ENCODE measurements at places on chromosomes 16 and 17.

DNA sequence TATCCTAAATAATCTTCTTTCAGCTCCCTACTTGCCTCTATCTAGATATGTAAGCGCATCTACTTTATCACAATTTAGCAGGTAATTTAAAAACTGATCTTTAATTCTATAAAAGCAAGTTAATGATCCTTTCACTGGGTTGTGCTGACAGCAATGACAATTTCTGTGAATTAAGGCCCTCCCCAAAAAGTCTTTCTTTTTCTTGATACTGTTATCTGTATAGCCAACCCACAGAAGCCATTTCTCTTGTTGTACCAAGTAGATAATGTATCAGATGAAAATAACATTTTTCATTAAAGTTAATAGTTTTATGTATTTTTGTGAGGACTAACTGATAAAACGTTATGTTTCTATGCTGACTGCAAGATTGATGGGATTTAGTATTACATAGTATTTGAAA lies 3.8 kb downstream of the ZPBP2 start:
- DNase-seq = no peak

GRCh38 chr16:65201511-65201910 lies 79.6 kb upstream of the CDH11 start:
- no peak for DNase-seq

GRCh38 chr17:80890921-80891396 lies 100.7 kb upstream of the CHMP6 start:
- no peak for DNase-seq

DNA sequence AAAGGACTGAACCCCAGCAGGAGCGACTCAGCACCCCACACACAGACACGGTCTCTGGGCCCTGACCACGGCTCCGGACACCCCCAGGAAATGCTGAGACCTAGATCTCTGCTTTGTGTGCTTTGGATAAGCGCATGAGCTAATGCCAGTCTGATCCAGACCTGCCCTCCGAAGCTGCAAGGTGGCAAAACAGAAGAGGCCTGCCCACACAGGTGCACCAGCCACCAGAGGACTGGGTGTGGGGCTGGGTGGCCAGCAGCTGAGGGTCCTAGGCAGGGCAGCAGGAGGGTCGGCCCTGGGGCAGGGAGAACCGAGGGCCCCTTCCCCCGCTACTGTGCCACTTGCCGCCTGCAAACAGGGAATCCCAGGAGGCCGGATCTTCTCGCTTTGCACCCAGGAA lies 30.7 kb upstream of the EIF1 start:
- no peak for DNase-seq

- no peak for DNase-seq
Measured at GRCh38 chr17:13510062-13510461, 91.7 kb downstream of the HS3ST3A1 start.

- DNase-seq = no peak
Measured at GRCh38 chr16:57708168-57708567, 13.6 kb downstream of the DRC7 start.

DNA sequence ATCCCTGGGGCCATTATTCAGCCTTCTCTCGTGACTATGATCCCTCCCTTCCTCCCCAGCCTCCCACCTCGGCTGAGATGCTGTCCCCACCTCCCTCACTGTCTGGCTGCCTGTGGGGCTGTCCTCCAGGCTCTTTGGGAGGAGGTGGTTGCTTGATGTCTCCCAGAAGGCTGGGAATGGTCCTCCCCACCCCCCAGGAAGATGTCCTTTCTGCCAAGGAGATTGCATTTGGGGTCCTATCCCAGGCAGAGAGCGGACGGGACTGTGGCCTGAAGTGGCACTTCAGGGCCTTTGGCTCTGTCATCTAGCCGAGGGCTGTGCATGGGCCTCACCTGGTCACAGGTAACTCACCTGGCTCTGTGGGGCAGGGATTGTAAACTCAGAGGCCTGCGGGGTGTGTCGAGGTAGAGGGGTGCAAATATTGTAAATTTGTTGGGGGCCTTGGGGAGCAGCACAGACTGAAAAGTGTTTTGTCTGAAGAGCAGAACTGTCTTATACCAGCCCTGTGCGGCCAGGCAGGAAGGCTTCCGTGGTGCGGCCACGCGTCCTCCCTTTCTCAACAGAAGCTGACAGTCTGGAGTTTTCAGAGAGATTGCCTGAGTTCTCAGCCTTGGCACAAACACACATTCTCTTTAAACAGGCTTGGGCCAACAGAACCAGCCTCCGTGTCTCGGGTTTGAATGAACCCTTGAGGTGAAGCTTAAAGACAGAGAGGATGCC lies 177.9 kb downstream of the SEC14L1 start:
- no peak for DNase-seq

- no peak for DNase-seq
Measured at GRCh38 chr17:59832883-59833379, 59.8 kb downstream of the TUBD1 start.

DNA sequence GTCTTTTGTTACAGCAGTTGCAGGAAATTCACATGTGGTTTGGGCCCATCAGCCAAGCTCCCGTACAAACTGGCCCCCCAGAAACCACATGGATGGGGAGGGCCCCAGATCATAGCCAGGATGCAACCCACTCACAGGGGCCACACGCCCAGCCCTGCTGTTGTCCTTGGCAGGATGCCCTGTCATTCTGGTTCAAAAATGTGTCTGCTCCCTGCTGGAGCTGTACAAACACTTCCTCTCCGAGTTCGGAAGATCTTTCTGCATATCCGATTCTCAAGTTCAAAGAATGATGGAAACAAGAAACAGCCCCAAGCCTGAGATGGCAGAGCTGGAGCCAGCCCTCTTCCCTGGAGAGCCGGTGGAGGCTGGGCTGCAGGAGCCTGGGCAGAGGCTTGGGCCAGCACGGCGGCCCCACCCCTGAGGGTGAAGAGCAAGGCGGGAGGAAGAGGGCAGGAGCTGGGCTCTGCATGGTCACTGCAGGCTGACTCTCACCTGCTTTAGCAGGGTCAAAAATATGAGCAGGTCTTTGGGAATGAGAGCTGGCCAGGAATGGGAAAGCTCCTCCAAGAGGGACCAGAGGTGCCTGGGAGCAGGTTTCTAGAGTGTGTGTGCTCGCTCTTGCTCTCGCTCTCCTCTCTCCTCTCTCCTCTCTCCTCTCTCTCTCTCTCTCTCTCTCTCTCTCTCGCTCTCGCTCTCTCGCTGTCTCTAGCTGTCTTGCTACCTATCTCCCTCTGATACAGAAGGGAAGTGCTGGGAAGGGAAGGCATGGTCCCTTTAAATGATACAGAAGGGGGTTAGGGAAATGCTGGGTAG lies 34.7 kb upstream of the ENPP7 start:
- no peak for DNase-seq

- DNase-seq = no peak
Measured at GRCh38 chr17:17767154-17767869, 69.5 kb downstream of the SREBF1 start.

- no peak for DNase-seq
Measured at GRCh38 chr17:11636771-11637170, 38.5 kb downstream of the DNAH9 start.

DNA sequence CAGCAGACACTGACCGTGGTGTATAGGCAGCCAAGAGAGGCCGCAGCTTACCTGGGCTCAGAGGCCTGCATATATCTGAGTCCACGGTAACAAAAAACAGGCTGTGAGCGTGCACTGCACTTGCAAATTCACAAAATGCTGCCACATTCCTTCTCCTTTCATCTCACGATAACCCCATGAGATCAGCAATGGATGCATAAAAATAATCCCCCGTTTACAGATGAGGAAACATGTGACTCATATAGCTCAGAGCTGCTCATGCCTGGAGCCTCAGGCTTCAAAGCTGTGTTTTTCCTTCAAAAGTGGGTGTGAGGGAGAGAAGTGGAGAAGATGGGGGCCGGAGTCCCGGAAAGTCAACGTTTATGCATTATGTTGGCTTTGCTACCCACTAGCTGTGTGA lies 118.3 kb upstream of the FOXF1 start:
- no peak for DNase-seq

DNA sequence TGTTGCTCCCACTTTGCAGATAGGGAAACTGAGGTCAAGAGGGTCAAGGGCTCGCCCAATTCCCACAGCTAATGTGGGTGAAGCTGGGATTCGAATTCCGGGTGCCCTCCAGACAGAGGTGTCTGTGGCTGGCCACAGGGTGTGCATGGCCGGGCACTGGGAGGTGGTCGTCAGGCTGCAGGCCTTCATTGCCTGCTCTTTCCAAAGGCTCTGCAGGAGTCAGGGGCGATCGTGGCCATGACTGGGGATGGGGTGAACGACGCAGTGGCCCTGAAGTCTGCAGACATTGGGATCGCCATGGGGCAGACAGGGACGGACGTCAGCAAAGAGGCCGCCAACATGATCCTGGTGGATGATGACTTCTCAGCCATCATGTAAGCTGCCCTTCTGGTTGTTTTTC lies 49.8 kb downstream of the MEAK7 start:
- no peak for DNase-seq

- no peak for DNase-seq
Measured at GRCh38 chr17:10614536-10615155, 42.5 kb downstream of the MYH3 start.

GRCh38 chr16:80778703-80779102 lies 25.7 kb downstream of the CDYL2 start:
- no peak for DNase-seq

- no peak for DNase-seq
Measured at GRCh38 chr16:22250522-22250921, 44.4 kb downstream of the EEF2K start.

DNA sequence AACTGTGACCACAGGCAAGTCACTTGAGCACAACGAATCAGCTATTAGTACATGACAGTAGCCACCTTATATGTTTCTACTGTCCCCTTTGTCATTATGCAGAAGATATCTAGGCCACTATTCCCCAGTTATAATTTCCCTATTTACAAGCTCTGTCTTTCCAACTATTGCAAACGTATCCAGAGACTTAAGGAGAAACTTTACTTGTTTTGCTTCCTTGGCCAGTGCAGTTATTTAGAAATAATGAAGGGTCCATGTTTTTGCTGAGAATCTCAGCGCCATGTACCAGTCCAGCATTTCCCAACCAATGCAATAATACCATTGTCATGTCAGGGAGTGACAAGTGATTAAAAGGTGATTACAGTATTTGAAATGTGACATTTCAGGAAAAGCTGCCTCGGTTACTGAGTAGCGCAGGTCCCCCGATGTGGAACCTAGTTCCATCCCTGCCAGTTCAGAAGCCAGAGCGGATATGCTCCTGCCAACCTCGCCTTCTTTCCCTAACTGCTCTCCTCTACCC lies 743 bp downstream of the ZNF624 start:
- DNase-seq = no peak

- DNase-seq = peak; percentile 48
Measured at GRCh38 chr17:40190197-40191021, 13.1 kb downstream of the RAPGEFL1 start.

GRCh38 chr17:49229805-49230600 lies 584 bp downstream of the PHOSPHO1 start:
- DNase-seq = no peak

GRCh38 chr16:85313526-85314301 lies 201.4 kb upstream of the CIBAR2 start:
- DNase-seq = no peak

- peak; percentile 62 for DNase-seq
Measured at GRCh38 chr16:72124761-72125634, 31.4 kb downstream of the DHX38 start.

GRCh38 chr16:1258225-1258600 lies 2.3 kb downstream of the TPSD1 start:
- no peak for DNase-seq

GRCh38 chr17:32158870-32159585 lies 16.7 kb downstream of the RHOT1 start:
- DNase-seq = no peak

DNA sequence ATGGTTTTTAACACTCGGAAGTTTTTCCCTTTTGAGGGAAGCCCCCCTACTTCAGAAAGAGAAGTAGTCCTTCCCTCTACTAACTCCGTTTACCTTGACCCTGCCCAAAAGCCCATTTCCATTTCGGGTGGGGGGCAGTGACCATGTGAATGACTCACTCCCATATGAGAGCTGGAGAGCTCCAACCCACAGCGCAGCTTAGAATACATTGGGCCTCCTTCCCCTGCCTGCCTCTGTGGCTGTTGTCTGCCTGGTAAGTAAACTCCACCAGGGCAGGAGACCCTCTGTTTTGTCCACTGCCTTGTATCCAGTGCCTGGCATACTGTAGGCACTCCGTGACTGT lies 985 bp downstream of the SGSM2 start:
- DNase-seq = no peak

DNA sequence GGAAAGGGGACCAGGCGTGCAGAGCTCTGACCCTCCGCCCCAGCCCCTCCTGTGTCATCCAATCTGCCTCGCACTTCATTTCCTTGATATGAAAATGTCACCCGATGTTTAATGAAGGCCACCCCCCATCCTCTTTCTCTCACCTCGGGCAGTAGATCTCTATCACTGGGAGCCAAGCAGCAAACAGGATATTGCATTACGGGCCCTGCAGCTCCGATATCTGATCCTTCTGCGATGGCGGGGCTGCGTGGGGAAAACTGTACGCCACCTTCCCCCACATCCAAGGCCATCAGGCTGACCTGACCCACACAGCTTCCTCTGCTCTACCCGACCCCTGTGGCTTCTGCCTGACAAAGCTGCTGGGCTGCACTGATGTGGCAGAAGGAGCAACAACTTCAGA lies 74.9 kb downstream of the DYNLRB2 start:
- no peak for DNase-seq

DNA sequence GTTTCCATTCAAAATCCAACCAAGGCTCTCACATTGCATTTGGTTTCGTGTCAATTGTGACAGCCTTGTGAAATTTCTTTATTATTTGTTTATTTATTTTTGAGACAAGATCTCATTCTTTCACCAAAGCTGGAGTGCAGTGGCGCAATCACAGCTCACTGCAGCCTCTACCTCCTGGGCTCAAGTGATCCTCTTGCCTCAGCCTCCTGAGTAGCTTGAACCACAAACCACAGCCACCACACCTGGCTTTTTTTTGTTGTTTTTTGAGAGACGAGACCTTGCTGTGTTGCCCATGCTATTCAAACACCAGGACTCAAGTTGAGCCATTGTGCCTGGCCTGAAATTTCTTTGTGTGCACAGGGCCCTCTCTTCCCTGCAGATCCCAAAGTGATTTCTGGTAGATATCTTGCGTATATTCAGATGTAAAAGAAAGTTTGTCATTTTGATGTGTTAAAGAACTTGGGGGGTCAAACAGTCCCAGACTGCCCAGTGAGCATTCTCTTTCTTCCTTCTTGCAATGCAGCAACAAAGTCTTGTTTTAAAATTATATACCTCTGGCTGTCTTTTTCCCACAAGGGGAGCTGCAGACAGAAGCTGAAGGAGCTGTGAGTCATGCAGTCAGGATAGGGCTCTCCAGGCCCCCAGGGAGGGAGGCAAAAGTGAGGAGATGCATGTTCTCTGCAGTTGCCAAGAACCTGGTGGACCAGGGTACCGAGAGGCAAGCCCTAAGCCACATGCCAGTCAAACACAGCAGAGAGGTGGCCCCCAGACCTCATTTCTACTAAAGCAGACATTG lies 15.5 kb upstream of the USP22 start:
- DNase-seq = no peak

DNA sequence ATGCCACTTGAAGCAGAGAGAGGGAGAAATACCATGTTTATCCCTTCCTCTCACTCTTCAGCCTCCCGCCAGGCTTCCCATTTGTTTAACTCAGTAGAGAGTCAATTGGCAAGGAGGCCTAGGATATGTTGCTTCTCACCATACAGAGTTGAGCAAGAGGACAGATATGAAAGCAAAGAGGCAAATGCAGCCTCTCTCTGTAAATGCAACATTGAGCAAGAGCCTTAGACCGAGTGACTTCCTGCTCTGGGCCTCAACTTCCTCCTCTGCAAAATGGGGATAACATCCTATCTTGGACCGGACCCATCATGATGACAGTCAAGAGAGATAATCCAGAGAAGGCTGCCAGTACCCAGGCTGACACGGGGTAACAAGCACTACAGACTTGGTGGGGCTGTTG lies 36.8 kb downstream of the SOCS1 start:
- no peak for DNase-seq

- DNase-seq = no peak
Measured at GRCh38 chr17:64217249-64217691, 45.8 kb downstream of the TEX2 start.

Data from activated T-cell treated with anti-CD3 and anti-CD28 coated beads, Interleukin-2, amount 50 U/mL, for 1 hour (primary cell).